NK-92 treated with Interleukin-12 subunit alpha and Interleukin-12 subunit beta, amount 100 ng/mL, for 24 hours (cell line): ENCODE measurements at places on chromosomes 1 and 21.

DNA sequence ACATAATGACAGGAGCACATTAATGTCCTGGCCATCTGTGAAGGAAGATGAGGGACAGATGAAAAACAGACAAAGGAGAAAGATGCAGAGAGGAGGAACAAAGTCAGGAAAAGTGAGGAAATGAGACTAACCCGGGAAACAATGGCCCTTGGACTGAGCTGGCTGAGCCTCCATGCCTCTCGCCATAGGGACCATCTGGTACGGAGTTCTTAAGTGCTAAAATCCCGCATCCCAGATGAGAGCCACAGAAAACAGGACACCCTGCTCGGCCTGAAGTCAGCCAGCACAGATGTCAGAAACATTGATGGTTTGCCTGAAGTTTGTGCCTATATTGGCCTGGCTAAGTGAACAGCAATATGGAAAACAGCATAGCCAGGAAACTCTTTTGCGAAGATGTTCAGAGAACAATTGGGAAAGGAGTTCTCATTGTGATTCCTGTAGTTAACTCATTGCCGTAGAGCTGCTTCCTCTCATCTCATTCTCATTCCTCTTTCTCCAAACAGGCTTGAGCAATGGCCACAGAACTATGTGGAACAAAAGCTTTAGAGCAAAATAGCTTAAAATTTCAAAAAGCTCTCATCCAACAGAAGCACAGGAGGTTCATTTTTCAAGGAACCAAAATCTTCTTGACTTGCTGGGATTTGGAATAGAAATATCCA lies 96.6 kb downstream of the ASTN1 start:
- no peak for DNase-seq

DNA sequence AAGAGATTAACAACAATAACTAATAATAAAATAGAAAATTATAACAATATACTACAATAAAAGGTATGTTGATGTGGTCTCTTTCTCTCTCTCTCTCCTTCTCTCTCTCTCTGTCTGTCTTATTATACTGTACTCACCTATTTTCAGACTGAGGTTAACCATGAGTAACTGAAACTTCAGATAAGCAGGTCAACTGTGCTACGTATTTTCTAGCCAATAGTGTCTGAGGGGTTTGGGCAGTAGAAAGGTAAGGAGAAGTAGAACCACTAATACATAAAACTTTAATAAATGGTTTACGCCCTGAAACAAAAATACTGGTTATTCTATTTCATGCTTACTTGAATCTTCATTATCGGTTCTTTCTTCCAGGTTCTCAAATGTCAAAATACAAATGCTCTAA lies 71.0 kb upstream of the LRRC53 start:
- no peak for DNase-seq

DNA sequence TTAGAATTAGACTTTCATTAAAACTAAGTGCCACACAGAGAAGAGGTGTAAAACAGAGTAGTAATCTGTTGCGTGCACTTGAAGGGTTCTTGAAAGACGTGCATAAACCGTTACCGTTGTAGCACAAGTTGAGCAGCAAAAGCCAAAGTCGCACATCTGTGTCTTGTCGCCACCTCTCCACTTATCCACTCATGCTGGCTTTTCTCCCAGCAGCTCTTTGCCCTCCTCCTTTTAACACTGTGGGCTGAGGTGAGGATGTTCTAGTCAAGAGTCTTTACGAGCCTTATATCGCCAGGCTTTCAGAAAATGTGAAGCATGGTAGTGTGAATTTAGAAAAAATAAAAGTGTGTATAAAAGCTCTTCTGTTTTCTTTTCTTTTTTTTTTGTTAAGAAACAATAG lies 48.0 kb downstream of the NR5A2 start:
- no peak for DNase-seq

- no peak for DNase-seq
Measured at GRCh38 chr1:1332031-1332755, 1.1 kb downstream of the TAS1R3 start.

DNA sequence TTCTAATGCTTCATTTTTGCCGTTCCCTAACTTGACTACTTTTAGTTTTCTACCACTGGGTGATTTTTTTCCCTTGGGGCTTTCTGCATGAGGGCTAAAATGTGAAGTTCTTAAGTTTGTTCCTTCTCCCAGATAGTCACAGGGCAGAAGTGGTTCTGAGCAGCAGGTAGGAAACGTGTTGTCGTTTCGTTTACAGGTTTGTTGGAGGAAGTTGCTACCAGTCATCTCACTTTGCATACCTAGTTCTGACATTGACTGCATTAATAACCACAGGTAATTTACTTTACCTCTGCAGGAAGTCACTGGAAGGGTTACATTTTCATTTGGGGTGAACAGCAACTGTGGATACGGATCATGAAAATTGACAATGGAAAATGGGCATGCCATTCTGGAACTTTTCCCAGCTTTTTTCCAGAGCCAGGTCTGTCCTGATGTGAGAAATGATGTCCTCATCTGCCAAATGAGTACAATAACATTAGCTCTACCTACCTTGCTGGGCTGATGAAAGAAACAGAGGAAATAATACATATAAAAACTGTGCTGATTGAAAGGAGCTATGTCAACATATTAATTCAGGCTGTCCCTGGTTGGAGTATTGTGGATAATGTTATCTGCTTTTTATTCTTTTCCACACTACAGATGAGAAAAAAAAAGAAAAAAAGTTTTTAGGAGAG lies 94.2 kb downstream of the DISC1 start:
- DNase-seq: no peak

GRCh38 chr1:98693385-98693784 lies 31.9 kb downstream of the SNX7 start:
- DNase-seq: no peak
